Activated CD4-positive, CD25-positive, alpha-beta regulatory T cell treated with anti-CD3 and anti-CD28 coated beads, Interleukin-2, amount 50 U/mL, for 72 hours (primary cell): ENCODE measurements at places on chromosomes 13 and 19.
A peak's percentile ranks its signal among the peaks of the same experiment; 100 is the strongest.

DNA sequence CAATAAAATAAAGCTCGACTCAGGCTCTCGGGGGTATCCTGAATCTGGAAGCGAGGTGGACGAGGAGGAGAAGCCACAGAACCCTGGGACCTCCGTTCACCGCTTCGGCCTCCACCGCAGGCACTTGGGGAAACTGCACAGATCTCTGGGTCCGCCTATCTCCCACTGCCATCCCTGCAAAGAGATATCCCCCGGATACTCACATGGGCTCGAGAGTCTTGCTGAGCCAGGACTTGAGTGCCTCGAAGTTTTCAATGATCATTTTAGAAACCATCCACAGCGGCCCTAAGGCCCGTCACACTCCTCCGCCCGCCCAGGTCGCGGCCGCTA is 589 bp downstream of the RBM26 start:
- no peak for DNase-seq

DNA sequence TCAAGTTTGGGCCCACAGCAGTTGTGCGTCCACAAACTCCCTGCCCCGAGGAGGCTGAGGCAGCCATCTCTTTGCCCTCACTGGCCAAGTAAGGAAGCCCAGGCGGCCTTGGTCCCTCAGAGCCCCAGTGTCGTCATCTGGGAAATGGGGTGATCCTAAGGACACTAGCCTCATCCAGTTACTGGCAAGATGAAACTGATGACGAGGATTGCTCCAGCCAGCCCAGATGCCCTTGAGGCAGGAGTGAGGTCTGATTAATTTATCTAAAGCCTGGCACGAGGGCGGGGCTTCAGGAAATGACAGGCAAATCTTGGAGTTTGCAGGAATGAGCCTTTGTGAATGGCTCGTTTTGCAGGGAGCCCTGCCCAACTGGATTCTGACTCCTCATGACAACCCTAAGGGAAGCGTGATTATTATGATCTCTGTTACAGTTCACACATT is 5.6 kb downstream of the LIPE start:
- no peak for DNase-seq

GRCh38 chr19:812747-813218 is 9.0 kb downstream of the PLPPR3 start:
- no peak for DNase-seq

DNA sequence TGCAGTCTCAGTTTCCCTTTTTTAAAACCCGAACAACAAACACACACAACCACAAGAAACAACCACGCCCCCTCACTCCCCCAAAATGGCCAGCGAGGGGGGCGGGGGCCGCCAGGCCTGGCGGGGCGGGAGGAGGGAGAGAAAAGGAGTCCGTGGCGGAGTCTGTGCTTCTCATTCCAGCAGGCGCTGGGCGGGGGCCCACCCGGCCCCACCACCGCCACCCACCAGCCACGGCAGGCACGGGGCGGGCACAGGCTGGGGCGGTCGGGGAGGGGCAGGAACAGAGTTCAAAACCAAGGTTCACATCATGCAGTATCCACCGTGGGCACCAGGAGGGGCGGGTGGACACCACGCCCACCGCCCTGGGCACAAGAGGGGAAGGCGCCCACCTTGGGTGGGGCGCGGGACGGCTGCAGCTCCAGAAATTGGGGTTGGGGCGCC is 12.9 kb downstream of the DPF1 start:
- no peak for DNase-seq

- no peak for DNase-seq
Observed at GRCh38 chr13:101185606-101186005, 230.7 kb downstream of the NALCN start.

- DNase-seq, result no peak
Observed at GRCh38 chr13:21673539-21673788, 2.6 kb downstream of the FGF9 start.

- DNase-seq, result peak; percentile 58
Observed at GRCh38 chr13:19601749-19602725, 31.4 kb upstream of the MPHOSPH8 start.

- DNase-seq, result no peak
Observed at GRCh38 chr19:16262618-16263017, 62.0 kb upstream of the KLF2 start.

GRCh38 chr13:100176801-100177400 is 88.0 kb downstream of the PCCA start:
- DNase-seq, result no peak
